Jurkat, Clone E6-1 (cell line): ENCODE measurements at places on chromosomes 3 and 15.
A peak's percentile ranks its signal among the peaks of the same experiment; 100 is the strongest.

GRCh38 chr3:188299708-188300107 lies 145.8 kb downstream of the LPP start:
- no peak for DNase-seq

- no peak for DNase-seq
Measured at GRCh38 chr3:147417551-147418295, 8.6 kb downstream of the ZIC1 start.

GRCh38 chr3:48042071-48042760 lies 26.0 kb upstream of the MAP4 start:
- DNase-seq, result no peak

GRCh38 chr3:50316657-50317242 lies 5.8 kb downstream of the HYAL2 start:
- no peak for DNase-seq

GRCh38 chr3:99016452-99016851 lies 115.0 kb upstream of the DCBLD2 start:
- no peak for DNase-seq

DNA sequence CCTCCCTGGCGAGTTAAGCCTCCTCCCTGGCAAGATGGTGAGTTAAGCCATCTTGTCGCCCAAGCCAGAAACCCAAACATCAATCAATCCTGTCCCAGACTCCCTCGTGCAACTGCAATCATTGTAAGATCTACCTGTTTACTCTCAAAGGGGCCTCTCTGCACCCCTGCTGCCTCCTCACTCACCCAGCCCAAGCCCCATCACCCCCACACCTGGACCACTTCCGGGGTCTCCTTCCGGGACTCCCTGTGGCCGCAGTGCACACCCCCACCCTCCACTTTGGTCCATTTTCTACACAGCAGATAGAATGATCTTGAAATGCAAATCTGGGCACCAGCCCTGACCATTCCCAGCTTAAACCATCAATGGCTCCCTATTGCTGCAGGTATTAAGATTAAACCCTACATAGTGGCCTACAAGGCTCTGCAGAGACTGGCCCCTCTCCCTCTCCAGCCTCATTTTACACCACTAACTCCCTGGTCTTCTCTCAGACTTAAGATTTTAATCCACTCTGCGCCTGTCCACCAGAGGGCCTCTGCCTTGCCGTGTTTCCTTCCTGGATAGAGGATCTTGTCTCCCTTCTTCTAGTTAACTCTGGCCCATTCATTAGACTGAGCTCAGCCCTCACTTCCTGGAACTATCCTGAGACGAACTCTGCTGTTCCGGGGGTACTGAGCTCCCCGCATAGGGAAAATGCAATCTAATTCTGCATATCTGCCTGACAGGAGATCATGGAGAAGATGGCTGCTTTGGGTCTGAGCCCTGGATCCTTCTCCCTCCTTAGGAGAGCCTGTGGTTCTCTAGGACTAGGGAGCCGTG lies 41.9 kb upstream of the SLC6A1 start:
- DNase-seq, result peak; percentile 28

DNA sequence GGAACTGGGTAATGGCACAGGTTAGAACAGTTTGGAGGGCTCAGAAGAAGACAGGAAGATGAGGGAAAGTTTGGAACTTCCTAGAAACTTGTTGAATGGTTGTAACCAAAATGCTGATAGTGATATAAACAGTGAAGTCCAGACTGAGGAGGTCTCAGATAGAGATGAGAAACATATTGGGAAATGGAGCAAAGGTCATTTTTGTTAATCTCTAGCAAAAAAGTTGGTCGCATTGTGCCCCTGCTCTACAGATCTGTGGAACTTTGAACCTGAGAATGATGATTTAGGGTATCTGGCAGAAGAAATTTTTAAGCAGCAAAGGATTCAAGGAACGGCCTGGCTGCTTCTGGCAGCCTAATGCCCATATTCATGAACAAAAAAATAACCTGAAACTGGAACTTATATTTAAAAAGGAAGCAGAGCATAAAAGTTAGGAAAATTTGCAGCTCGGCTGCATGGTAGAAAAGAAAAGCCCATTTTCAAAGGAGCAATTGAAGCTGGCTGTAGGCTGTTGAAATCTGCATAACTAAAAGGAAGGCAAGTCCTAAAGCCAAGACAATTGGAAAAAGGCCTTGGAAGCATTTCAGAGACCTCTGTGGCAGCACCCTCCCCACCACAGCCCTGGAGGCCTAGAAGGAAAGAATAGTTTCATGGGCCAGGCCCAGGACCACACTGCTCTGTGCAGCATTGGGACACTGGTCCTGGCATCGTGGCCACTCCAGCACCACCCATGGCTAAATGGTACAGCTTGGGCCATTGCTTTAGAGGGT lies 182.6 kb upstream of the CD96 start:
- DNase-seq, result no peak

DNA sequence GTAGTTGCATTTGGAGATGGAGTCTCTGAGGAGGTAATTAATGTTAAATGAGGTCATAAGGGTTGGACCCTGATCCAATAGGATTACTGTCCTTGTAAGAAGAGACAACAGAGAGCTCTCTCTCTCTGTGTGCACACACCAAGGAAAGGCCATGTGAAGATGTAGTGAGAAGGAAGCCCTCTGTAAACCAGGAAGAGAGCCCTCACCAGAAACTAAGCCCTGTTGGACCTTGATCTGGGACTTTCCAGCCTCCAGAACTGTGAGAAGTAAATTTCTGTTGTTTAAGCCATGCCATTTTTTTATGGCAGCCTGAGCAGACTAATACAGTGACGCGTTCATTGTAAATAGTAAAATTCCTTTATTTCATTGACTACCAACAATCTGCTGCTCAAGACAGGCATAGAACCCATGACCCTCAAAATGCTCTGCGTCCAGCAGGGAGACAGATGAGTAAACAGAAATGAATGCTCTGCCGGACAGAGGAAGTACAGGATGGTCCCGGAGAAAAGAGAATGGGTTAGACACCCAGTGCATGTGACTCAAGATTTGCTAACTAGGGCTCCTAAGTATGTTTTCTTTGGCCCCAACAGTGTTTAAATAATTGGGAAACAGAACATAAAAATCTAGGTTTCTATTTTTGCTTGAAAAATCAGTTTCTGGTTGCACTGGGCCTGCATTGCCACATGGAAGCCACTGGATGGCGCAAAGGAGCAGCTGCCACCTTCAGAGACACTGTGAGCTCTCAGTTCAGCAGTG lies 37.9 kb upstream of the TNFAIP8L3 start:
- no peak for DNase-seq

- DNase-seq, result no peak
Measured at GRCh38 chr15:82986442-82986780, 401 bp downstream of the RAMAC start.

DNA sequence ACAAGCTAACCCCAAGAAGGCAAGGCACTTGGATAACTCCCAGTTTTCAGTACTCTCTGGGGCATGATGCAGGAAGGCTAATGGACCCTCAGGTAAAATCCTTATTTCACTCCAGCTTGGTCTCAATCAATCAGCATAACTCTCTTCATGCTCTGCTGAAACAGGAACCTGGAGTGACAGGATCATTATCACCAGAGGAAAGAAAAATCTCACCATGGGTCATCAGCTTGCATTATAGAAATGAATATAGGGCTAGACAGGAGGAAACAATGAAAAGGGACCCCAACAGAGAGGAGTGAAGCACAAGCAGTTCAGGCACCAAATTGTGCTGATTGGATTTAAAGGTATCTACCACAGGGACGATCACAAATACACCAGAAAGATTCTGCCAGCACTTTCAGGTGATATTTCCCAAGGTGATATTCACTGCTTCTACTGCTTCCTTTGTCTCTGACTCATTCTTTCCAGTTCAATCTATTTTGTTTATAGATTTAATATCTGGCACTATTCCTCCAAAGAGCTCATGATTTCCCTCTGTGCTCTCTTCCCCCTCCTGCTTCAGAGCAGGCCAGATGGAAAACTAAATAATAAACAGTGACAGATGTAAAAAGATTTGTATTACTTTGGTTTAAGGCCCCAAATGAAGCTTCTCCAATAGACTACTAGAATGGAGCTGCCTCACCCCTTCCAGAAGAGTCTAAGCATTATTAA lies 22.9 kb upstream of the THUMPD3 start:
- no peak for DNase-seq

DNA sequence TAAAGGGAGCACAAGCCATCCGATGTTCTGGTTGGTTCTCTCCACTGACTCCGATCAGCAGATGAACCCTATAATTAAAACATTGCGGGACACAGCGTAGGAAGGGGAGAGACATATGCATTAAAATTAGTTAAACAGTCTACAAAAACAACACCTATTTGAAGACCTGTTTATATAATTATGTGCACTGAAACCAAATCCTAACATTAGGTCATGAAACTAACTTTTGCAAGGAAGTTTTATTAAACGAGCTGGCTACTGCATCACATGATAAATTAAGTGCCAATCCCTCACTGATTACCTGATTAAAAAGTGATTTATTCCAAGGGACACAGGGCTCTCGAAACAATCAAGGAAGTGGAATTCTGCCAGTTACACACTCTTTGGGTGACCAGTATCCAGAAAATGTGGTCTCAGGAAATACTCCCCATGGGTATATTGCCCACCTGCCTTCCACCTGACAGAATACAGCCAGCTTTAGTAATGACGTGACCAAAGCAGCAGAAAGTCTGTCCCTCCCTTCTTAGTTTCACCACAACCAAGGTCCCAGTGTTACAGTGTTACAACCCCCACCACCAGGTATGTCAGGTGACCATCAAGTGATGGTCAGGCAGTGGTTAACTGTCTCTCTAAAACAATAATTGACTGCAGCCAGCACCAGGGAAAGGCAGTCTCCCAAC lies 69.5 kb downstream of the HERC1 start:
- DNase-seq, result no peak

DNA sequence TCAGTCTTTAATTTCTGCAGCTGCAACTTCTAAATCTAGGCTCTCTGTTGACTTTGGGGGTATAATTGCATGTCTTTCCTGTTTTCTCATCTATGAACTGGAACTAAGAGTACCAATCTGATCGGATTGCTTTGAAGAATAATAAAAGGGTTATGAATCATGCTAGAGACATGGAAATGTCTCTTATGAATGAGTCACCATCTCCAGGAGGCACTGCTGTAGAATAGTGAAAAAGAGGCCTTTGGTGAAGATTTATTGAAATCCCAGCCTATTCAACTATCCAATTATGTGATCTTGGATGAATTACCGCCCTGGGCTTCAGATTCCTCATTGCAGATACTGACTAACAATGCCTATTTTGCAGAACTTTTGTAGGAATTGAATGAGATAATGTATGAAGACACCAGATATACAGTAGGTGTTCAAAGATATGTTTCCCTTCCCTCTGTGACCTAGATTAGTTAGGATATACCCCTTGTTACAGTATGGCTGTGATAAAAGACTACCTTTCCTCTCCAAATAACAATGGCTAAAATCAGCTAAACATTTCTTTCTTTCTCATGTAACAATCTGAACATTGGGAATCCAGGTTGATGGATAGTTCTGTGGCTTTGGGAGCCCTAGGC lies 11.5 kb upstream of the CMTM8 start:
- DNase-seq, result no peak

GRCh38 chr15:75007216-75007615 lies 11.9 kb downstream of the SCAMP5 start:
- DNase-seq, result no peak

- no peak for DNase-seq
Measured at GRCh38 chr15:26115229-26115943, 252.3 kb upstream of the ATP10A start.

GRCh38 chr3:177468816-177469215 lies 271.5 kb upstream of the TBL1XR1 start:
- no peak for DNase-seq

DNA sequence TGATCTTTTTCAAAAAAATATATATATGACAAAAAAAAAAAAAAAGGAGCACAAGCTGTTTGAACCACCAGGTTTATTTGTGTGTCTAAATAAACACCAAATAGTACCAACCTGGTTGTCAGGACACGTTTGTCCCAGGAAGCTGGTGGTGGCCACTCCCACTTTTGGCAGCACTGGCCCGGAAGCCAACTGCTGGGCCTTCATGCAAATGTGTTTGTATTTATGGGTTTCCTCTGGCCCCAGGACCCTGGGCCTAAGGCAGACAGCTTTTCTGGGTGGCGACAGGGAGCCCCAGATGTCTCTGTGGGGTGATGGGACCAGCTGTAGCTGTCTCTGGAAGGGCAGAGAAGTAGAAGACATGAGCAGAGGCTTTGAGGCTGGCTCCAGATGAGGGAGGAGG lies 31.6 kb downstream of the PRKCD start:
- no peak for DNase-seq

DNA sequence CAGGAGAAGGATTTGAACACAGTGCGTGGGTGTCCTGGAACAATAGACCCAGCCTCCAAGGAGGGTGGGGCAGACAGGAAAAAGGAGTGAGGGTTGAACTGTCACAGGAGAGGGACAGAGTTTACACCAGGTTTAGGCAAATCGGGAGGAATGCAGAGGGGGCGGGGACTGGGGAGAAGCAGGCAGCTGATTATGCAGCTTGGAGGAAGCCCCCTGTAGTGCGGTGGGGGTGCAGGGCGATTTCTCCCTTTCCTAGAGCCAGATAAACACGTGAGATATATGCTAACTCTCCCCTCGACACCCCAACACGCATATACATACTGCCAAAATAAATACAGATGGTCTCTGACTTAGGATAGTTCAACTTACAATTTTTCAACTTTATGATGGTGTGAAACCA lies 108.6 kb upstream of the PRR20G start:
- DNase-seq, result no peak
